A549 treated with ZK216348 at 1 μM for 4 hours (cell line): ENCODE measurements at places on chromosomes 16 and 17. TPM values are rescaled to one million over a fixed set of nuclear protein-coding genes. Genes with fewer than 3 reads are reported as not detected.

CTRB1 gene
- total RNA-seq: not detected in 5 replicates

C1QL1 gene
- total RNA-seq: 13.1 to 36.0 TPM (median 31.1 TPM) in 5 replicates

ORMDL3 gene
- total RNA-seq: 36.9 to 42.2 TPM (median 40.0 TPM) in 5 replicates

DUS2 gene
- total RNA-seq: 14.9 to 20.0 TPM (median 16.7 TPM) in 5 replicates

LCMT1 gene
- total RNA-seq: 36.8 to 40.3 TPM (median 37.0 TPM) in 5 replicates

DUS1L gene
- total RNA-seq: 66.4 to 156 TPM (median 150 TPM) in 5 replicates

CCL4 gene
- not detected in 5 replicates for total RNA-seq

CES5A gene
- not detected in 5 replicates for total RNA-seq

ITFG1 gene
- 30.5 to 51.0 TPM (median 40.8 TPM) in 5 replicates for total RNA-seq

MEOX1 gene
- not detected in 5 replicates for total RNA-seq

ZP2 gene
- total RNA-seq: not detected in 5 replicates

HS3ST3B1 gene
- total RNA-seq: 0.52 to 0.73 TPM (median 0.68 TPM) in 5 replicates

CACNG1 gene
- 0.11 to 0.37 TPM in 2 of 5 replicates, not detected in the others for total RNA-seq

MED31 gene
- 22.3 to 32.6 TPM (median 28.9 TPM) in 5 replicates for total RNA-seq

KRTAP4-8 gene
- not detected in 5 replicates for total RNA-seq

ZFP90 gene
- total RNA-seq: 4.9 to 9.4 TPM (median 8.8 TPM) in 5 replicates

BPTF gene
- 29.9 to 46.2 TPM (median 37.8 TPM) in 5 replicates for total RNA-seq

CLEC18C gene
- 0.08 to 0.16 TPM (median 0.12 TPM) in 3 of 5 replicates, not detected in the others for total RNA-seq

TEDC2 gene
- total RNA-seq: 12.6 to 24.4 TPM (median 21.2 TPM) in 5 replicates

NOS2 gene
- 0.08 to 0.27 TPM (median 0.23 TPM) in 5 replicates for total RNA-seq

TAT gene
- total RNA-seq: 0.04 TPM in 1 of 5 replicates, not detected in the others

KIF18B gene
- 22.4 to 41.1 TPM (median 39.9 TPM) in 5 replicates for total RNA-seq
